Neural progenitor cell (in vitro differentiated cells): ENCODE measurements at places on chromosomes 11 and 22.

DNA sequence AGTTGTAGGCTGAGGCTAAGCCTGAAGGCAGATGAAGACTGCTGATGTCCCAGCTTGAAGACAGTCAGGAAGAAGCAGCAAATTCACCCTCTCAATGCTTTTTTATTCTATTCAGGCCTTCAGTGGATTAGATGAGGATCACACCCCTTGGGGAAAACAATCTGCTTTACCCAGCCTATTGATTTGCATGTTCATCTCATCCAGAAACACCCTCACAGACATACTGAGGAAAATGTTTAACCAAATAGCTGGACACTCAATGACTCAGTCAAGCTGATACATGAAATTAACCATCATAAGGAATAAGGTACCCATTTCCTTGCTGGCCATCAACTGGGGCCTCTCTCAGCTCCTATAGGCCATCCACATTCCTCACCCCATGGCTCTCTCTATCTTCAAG, 549.9 kb upstream of the CCDC90B start:
- no peak for DNase-seq

DNA sequence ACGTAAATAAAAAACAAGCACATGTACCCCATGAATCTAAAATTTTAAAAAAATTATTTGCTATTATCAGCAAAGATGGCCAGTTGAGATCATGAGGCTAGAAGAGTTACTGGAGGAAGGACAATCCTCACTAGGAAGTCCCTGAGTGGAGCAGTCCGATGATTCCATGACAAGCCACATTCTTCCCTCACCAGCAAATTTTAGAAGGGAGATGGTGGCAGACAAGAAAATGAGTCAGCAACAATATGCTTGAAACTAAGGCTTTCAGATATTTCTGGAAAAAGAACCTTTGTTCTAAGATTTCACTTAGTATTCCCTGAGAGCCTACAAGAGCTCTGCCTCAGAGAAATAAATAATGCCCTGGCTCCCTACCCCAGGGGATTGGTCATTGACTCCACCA, 34.9 kb downstream of the P4HA3 start:
- no peak for DNase-seq

DNA sequence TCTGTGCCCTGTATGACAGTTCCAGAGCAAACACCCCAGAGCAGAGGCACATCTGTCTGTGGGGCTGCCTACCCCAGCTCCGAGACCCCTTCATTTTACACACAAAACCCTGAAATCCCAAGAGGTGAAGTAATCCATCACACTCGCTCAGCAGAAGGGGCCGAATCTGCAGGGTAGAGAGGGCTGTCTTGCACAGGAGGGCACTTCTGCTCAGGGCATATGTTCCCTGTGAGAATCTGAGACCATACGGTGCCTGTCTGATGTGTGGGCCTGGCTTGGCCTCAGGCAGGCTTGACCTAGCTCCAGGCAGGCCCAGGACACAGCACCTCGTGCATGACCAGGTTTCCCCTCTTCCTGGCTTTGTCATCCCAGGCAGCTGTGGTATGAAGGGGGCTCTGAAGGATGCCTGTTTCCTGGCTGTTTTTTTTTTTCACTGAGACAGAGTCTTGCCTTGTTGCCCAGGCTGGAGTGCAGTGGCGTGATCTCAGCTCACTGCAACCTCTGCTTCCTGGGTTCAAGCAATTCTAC, 37.2 kb downstream of the GRIK4 start:
- no peak for DNase-seq

GRCh38 chr11:46229230-46229629, 48.2 kb upstream of the CREB3L1 start:
- no peak for DNase-seq

- peak; percentile 11 for DNase-seq
Measured at GRCh38 chr11:58652726-58653280, 30.3 kb downstream of the CNTF start.
